Neural crest cell (in vitro differentiated cells): ENCODE measurements at places on chromosomes 3 and 15.

DNA sequence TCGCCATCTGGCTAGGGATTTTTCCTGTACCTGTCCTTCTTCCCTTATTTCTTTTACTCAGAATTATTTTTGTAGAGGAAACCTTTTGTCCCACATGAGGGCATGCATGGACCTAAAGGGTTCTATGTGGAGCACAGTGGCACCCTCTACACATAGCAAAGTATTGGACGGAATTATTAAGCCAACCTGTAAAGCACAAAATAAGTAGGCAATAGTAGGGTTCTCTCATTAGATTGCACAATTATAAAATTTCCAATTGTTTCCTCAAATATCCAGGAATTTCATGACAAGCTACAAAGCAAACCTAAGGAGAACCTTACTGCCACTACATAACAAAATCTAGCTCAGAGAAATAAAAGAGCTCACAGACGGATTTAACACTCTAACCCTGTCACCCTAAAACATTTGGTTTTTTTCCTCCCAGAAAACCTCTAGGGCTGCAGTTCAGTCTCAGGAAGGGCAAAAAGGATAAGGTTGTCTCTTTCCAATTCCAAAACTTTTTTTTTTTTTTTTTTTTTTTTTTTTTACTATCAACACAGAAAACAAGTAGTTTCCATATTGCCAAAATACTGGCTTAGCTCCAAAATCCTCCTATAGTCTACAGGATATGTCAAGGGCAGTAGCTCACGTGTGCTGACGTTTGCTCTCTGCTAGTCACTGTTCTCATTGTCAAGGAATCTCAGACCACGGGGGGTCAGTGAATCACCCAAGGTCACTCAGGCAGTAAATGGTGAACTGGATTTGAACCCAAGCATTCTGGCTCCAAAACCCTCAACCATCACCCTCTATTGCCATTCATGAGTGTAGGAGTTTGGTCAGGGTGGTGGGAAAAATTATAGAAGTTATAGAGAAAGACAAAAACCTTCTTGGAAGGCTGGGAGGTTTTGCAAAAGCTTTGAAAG lies 52.3 kb downstream of the NCEH1 start:
- no peak for DNase-seq

DNA sequence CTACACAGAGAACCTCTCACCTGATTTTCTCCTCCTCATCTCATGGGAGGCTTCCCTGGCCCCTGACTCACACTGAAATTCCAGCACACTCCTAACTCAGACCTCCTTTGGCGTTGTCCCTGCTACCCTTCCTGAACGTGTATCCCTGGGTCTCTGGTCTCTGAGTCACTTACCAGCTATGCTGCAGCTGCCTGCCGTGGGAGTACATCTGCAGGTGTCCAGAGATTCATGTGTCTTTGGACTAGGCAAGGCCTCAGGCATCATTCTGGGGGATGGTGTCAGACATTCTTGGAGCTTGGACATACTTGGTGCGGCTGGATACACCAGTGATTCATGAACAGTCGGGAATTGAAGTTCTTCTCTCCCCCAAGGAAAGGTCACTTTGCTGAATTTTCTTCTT lies 148.8 kb upstream of the TRIM42 start:
- DNase-seq, result no peak

DNA sequence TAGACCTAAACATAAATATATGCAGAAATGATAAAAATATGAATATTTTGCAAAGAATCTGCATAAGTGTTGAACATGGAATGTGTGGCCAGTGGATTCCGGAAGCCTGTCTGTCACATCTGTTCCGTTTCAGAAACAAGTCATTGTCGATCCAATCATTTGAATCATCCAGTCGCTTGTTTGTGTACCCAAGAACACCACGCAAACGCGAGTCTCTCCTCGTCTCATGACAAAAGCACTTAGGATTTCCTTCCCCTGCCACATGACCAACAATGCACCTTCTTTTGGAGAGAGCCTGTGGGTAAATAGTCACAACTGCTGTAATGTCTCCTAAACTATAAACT lies 80.2 kb downstream of the FMN1 start:
- no peak for DNase-seq

GRCh38 chr15:60411774-60412425 lies 14.1 kb upstream of the ANXA2 start:
- DNase-seq, result no peak

DNA sequence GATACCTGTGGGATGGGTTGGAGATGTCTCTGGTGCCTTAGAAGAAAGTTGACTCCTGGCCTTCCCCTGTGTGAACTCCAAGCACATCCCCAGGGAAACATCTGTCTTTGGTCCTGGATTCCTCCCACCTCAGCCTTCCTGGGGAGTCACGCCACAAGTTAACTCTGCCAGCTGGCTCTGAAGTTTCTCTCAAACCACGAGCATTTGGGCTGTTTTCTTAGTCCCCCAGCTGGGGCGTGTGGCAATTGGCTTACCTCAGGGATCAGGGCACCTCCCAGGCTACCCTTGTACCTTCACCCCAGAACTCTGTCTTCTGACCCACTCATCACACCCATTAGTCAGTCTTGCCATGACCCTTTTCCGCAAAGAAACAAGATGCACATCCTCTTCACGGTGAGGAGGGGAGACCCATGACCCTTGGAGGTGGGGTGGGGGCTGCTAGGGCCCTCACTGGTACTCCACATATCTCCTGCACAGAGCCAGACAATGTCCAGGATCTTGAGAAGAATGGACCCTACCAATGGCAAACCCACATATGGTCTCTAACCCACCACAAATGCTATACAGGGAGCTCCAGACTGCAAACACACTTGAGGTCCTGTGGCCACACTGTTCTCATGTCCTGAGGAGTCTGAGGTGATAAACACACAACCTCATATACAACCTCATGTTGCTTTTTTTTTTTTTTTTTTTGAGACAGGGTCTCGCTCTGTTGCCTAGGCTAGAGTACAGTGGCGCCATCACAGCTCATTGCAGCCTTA lies 3.9 kb downstream of the NEIL1 start:
- DNase-seq, result no peak
